HepG2 (cell line): ENCODE measurements at places on chromosomes 6 and 20. TPM values are rescaled to one million over a fixed set of nuclear protein-coding genes. Genes with fewer than 3 reads are reported as not detected.
A peak's percentile ranks its signal among the peaks of the same experiment; 100 is the strongest.

EBF4 gene
- total RNA-seq = 0.84 TPM in 1 of 2 replicates, not detected in the other

KIF25 gene
- not detected in 2 replicates for total RNA-seq

CALHM4 gene
- total RNA-seq = not detected in 2 replicates

MAK gene
- 0.04 and 0.17 TPM in 2 replicates for total RNA-seq

SDCBP2 gene
- total RNA-seq = 0.87 and 1.2 TPM in 2 replicates

GRCh38 chr6:110491644-110492317, 15.4 kb upstream of the SLC22A16 start:
- no peak for DNase-seq
- no peak overlapping the region for H3K27ac ChIP-seq
- H3K27me3 ChIP-seq = 0 out of 3 replicates have a peak, but pooled peaks cover 4% of the 10 kb centered on the region
- 0 out of 2 replicates have a peak, but pooled peaks cover 17% of the 10 kb centered on the region for H3K4me1 ChIP-seq
- H3K4me3 ChIP-seq = no peak overlapping the region

GRCh38 chr20:49045440-49046086, 549 bp upstream of the CSE1L start:
- H3K27ac ChIP-seq = peak overlapping the region; percentile 89
- DNase-seq = peak; percentile 29
- H3K36me3 ChIP-seq = no peaks in the 10 kb centered on the region
- H3K27me3 ChIP-seq = no peaks in the 10 kb centered on the region

GRCh38 chr6:44646355-44646754, 258.8 kb downstream of the CDC5L start:
- H3K4me3 ChIP-seq = no peak overlapping the region
- H3K27me3 ChIP-seq = peaks cover 10% of the 10 kb centered on the region; the same call in 2 of the 3 replicates
- no peak for DNase-seq
- no peaks in the 10 kb centered on the region for H3K36me3 ChIP-seq
- no peak overlapping the region for H3K27ac ChIP-seq
- H3K4me1 ChIP-seq = no peaks in the 10 kb centered on the region

DNA sequence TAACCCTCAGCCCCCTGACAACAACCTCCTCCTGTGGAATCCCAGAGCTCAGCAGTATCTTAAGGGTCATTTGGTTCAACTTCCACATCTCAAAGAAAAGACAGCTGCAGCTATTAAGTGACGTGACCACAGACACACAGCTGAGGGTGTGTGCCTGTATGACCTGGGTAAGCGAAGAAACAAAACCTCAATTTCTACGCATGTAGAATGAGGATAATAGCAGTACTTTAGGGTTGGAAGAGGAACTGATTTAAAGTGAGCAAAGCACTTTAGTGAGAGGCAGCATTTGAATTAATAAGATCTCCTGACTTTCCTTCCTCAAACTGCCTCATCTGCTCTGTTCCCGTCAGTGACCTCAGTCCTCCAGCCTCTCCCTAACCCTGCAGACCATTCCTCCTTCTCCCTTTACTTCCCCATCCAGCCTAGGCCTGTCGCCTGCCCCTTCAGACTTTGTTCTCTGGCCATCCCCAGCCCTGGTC, 6.8 kb upstream of the ARMC2 start:
- peaks cover 2% of the 10 kb centered on the region for H3K27me3 ChIP-seq
- no peak overlapping the region for H3K4me3 ChIP-seq
- no peaks in the 10 kb centered on the region for H3K36me3 ChIP-seq

DNA sequence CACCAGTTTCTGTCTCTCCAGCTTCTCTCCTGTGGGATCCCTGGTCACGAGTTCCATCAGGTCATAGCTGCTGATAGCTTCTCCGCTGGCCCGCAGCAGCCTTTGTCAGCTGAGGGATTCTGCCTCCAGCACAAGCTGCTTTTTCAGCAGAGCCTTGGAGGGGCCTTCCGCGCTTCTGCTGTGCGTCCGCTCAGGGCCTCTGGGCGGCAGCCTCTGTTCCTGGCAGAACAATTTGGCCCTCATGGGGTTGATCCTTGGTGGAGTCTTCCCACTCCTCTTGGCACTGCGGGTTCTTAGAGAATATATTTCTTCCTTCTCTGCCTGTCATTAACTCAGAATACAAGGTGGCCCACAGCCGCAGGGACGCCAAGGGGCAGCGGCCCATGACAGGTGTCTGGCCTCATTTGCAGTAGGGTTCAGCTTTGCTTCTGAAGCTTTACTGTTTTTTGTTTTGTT, 158.8 kb downstream of the DTNBP1 start:
- no peak overlapping the region for H3K4me3 ChIP-seq
- peak overlapping the region; percentile 49 for H3K27ac ChIP-seq
- peaks cover 30% of the 10 kb centered on the region for H3K4me1 ChIP-seq
- H3K36me3 ChIP-seq = peaks cover 18% of the 10 kb centered on the region

DNA sequence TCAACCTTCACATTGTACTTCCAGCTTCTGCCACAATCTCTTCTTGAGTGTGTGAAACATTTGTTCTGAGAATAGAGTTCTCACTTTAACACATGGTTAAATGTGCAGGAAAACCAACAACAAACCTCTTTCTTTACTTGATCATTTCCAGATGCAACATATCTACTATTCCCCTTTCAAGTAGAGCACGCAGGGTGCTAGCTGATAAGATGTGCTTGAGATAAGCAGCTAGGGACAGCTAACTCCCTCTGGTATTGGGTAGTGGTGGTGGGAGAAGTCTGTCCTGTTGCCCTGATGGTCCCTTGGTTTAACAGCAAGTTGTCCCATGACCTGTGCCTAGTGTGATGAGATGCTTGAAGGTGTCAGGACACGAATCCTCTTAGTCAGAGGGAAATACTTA, 15.4 kb upstream of the HMGCLL1 start:
- no peaks in the 10 kb centered on the region for H3K36me3 ChIP-seq
- H3K4me3 ChIP-seq = no peak overlapping the region
- H3K27me3 ChIP-seq = no peaks in the 10 kb centered on the region
- no peak overlapping the region for H3K27ac ChIP-seq
- no peak for DNase-seq

DNA sequence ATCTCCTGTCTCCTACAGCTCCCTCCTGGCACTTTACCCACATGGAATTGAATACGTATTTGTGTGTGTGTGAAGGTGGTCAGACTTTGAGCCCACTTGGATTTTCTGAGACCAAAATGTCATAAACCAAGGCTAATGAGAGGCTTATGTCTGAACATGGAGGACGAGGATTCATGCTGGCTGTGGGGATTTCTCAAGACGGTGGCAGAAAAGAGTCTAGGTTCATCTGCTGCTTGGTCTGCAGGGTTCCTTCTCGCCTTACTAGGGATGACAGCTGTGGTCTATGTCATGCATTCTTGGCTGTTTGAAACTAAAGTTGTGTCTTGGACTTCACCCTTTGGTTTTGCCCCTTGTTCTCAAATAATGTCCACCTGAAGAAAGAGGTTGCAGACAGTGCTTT, 58.6 kb downstream of the FAM120B start:
- H3K27me3 ChIP-seq = no peaks in the 10 kb centered on the region
- DNase-seq = no peak
- no peak overlapping the region for H3K4me3 ChIP-seq
- peaks cover 30% of the 10 kb centered on the region for H3K36me3 ChIP-seq

DNA sequence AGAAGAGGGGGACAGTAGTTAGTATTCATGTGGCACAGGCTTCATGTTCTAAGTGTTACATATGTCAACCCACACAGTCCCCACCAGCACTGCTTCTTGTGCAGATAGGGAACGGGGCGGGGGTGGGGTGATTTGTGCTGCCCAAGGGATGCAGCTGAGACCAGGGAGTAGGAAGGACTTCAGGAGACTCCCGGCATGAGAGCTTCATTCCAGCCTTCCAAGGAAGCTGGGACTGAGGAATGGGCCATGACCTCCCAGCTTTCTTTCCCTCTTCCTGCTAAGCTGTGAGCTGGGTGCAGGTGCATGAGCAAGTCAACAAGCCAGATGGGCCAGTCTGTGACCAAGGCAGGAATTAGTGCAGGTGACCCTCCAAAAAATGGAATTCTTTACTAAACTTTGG, 9.2 kb downstream of the BEND3 start:
- no peak for DNase-seq
- no peaks in the 10 kb centered on the region for H3K27me3 ChIP-seq
- no peak overlapping the region for H3K4me3 ChIP-seq
- H3K27ac ChIP-seq = no peak overlapping the region
